ENCODE measurements at places on chromosomes 5 and 9.

DNA sequence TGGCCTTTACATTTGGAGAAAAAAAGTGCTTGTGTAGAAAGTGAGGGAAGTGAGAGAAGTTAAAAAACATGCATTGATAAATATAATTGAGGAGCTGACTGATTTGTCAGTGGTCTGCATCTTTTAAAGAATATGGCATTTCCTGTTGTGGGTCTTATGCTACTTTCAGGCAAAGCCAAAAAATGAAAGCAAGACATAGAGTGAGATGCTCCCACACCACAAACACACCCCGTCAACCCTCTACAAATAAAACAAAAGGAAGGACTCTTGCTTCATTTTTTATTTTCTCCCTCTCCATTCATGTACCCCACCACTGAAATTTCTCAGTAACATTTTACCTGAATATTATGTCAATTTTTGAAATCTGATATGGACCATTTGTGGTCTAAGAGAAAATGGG, 22.1 kb upstream of the PLCXD3 start:
- no peak for DNase-seq

GRCh38 chr5:53932351-53932750, 371.9 kb downstream of the NDUFS4 start:
- DNase-seq, result no peak

GRCh38 chr9:117293206-117294114, 121.4 kb downstream of the ASTN2 start:
- no peak for DNase-seq

GRCh38 chr5:88940713-88941112, 57.7 kb upstream of the MEF2C start:
- DNase-seq, result no peak

- no peak for DNase-seq
Observed at GRCh38 chr9:132456241-132456640, 46.2 kb downstream of the CFAP77 start.

DNA sequence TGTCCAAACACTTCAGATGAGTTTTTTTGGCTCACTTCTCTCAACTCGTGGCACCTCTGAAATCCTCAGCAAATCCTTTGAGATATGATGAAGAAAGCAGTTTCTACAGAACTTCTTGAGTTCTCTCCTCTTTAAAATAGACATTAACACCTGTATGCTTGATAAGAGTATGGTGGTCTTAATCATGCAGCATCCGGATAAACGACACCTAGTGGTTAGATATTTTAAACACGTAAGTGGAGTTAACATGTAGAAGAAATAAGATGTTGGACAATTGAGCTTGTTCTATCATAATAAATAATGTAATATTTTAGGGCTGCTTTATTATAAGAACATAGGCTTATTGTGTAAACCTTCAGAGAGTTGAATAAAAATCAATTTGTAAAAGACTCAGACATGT, 324.8 kb downstream of the CYLC2 start:
- DNase-seq, result no peak

GRCh38 chr9:99556998-99557397, 264.7 kb upstream of the NR4A3 start:
- no peak for DNase-seq

- no peak for DNase-seq
Observed at GRCh38 chr9:108643731-108644510, 211.9 kb downstream of the ACTL7B start.

All from GOT3 (cell line).